ENCODE measurements at places on chromosomes 3 and 15.

DNA sequence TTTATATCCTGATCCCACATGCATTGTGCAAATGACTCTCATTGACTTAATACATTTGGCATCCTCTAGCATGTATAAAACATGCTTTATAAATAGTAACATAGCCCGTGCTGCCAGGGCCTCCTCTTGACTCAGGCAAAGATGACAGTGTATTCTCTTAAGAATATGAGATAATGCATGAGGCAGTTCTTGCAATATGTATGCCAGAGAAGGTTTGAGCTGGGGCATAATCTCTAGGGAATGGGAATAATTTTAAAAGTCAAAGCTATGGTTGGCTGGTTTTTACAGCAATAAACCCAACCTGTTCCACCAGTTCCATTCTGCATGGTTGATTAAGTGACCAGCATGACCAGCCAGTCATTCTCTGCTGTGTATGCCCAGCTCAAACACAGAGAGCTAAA, 179.0 kb upstream of the PFN2 start:
- peak; percentile 34 for DNase-seq

GRCh38 chr15:101022876-101023275, 103.7 kb downstream of the LRRK1 start:
- no peak for DNase-seq

DNA sequence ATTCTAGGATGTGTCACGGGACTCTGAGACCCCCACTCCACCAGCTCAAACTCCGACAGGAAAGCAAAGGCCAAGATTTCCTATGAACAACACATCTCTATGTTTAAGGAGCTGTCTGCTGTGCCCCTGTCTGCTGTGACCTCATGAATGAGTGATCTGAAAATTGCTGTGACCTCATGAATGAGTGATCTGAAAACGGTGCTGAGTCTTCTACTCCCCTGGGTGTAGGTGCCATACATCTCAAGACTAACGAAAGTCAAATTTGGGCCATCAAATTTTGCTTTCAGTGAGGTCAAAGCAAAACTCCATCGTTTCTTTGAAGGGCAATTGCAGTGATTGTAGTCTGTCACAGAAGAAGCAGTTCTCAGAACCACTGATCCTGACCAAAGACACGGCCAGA, 24.4 kb downstream of the IL5RA start:
- DNase-seq, result no peak

DNA sequence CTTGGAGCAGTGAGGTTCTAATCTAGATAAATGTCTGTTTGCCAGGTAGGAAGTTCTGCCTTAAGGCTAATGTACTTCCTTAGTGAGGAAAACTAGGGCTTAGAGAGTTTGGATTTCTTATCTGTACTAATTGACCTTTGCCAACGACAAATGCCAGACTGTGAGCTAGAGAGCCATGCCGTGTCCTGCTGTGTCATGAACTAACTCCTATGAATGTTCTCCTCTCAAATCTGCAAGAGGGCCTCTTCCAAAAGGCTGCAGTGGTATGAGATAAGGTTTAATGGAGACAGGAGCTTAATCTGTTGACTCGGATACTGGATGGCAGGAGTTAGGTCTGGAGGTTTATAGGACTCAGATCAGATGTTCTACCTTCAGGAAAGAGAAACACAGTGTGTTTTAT, 524.9 kb downstream of the NTRK3 start:
- no peak for DNase-seq

GRCh38 chr3:29382409-29382808, 101.5 kb downstream of the RBMS3 start:
- DNase-seq, result no peak

DNA sequence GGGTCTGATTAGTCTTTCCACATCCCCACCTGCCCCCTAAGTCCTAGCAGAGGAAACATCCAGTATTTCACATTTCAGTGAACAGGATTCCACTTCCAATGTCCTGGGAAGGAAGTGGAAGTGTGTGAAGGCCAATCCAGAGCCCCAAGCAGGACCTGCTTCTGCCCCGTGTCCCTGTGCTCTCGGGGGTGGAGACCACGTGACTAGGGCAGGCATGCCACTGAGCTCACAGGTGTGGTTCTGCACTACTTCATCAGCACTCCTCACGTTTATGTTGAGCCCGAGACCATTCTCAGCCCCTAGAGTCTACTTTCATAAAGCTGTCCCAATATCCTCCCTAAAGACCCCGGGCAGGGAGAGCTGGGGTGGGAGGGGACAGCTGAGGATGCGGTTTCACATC, 84.3 kb downstream of the RAB11A start:
- no peak for DNase-seq

DNA sequence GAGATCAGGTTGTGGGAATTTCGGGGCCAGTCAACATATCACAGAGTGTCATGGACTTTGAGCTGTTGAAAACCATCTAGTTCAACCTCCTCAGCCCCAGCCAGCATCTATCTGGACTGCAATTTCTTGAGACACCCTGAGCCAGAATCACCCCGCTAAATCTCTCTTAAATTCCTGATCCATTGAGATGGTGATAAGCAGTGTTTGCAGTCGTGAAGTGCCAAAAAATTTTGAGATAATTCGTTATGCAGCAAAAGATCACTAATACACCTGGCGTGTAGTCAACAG, 29.3 kb downstream of the TMED3 start:
- no peak for DNase-seq

GRCh38 chr15:66040211-66040892, 171.1 kb downstream of the RAB11A start:
- no peak for DNase-seq

- no peak for DNase-seq
Measured at GRCh38 chr3:73448041-73448440, 176.7 kb downstream of the PDZRN3 start.

- peak; percentile 77 for DNase-seq
Measured at GRCh38 chr3:143775459-143775858, 72.8 kb downstream of the SLC9A9 start.

DNA sequence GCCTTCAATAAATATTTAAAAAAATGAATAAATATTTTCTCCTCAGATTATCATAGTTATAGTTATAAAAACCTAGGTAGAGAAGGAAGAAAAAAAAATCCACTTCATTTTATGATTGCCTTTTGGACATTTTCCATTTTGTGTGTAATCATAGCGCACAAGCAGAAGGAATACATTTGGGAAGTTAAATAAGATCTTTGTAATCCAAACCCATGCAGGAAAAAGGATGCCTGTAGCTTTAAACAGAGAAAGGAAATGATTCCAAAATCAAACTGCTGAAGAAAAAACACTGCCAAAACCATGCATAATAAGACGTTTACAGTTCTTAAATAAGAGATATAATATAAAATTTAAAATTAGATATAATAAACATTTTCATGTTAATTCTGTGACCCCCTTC, 7.4 kb upstream of the CCDC54 start:
- no peak for DNase-seq

GRCh38 chr15:82139823-82140268, 94.0 kb upstream of the MEX3B start:
- peak; percentile 55 for DNase-seq

DNA sequence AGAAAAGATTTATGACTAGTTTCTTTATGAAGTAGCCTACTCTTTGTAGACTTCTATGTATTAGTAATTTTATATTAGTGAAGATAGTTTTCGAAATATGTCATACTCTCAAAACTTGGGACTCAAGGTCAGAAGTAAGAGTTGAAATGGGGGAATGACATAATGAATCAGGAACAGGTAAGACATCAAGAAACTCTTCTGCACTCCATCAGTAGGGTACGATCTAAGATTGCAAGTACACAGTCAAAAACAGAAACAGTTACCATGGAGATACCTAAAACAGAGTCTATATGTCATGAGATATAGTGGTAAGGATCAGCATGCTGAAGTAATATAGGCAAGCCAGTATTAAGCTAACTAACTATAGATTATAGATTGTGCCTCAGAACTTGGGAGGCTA, 187.0 kb upstream of the MLF1 start:
- DNase-seq, result no peak

- no peak for DNase-seq
Measured at GRCh38 chr3:170179432-170179831, 2.1 kb downstream of the PHC3 start.

GRCh38 chr15:63500265-63501250, 3.8 kb upstream of the USP3 start:
- DNase-seq, result no peak

- no peak for DNase-seq
Measured at GRCh38 chr3:12237912-12238650, 50.8 kb upstream of the PPARG start.

- no peak for DNase-seq
Measured at GRCh38 chr3:53628536-53629401, 134.4 kb downstream of the CACNA1D start.

DNA sequence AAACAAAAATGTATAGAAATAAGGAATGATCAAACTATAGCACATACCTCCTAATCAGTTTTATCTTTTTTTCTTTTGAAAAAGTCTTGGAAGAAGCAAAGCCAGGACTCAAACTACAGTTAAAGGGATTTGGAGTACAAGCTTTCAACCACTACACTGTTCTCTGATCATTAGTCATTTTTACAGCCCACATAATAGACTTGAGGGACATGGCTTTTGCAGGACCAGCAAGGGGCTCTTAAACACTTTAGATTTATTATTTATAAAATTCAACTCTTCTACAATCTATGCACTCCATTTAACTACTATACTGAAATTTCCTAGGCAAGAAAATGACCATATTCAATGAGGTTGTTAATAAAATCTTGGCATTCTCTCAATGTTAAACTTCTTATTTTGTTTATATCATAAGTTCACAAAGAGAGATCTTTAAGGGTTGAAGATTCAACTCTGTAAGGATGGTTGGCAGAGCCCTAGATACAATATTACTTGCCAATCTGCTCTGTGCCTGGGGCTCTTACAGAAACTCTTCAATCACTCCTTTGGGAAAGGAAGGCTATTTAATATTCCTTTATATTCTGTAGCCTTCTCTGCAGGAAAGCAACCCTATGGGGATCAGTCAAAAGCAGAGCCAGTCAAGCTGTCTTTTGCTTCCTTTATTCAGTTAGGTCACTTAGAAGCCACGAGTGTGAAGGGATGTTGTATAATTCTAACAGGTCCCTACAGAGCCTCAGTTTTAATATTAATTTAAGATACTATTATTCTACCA, 557.7 kb upstream of the SGO1 start:
- DNase-seq, result no peak

- no peak for DNase-seq
Measured at GRCh38 chr3:71149959-71150954, 433.3 kb downstream of the FOXP1 start.

DNA sequence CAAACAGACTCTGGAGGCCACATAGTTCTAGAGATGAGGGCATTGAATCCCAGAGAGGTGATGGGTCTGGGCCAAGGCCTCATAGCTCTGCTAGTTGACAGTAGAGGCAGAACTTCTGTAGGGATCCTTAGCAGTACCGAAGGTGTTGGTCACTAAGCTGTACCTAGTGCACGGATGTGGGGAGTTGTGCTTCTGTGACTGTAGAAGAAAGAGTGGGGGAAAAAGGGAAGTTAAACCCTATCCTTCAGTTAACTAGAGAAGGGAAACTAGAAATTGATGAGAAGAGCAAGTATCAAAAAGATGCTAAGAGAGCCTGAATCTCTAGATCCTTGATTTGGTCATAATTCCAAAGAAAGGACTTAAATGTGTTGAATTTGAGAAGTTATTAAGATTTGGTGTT, 186.7 kb downstream of the NFKBIZ start:
- DNase-seq, result no peak

DNA sequence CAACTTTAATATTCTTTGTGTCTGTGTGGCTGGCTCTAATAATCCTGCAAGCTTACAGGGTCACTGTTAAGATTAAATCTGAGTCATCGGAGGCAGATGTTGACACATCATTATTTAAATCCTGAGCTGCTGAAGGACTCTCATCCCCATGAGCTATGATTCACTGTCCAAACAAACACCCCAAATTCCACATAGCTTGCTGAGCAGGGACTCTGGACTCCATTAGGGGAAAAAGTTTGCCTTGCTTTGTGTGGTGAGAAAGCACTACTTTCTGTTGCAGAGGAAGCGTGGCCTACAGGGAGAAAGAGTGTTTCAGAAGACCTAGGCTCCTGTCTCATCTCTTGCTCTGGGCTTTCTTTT, 213.7 kb downstream of the PDCD6IP start:
- no peak for DNase-seq

DNA sequence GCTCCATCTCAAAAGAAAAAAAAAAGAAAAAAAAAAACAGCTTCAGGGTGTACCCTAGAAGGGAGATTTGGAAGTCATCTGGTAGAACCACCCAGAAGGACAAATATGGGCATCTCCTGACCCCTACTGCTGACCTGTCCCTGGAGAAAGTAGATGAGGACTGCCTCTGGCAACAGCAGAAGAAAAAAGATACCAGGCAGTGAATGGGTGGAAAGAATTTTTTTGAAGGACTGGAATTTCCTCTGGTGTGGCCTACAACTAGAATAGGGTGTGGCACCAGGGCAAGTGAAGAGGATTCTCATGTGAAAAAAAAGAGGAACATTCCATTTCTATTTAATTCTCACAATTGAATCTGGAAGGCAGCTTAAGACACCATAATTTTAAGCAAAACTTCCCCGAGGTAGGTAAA, 3.1 kb downstream of the ANXA2 start:
- DNase-seq, result no peak

Data from iPS-NIHi11 (cell line).